ENCODE measurements at places on chromosomes 13 and 19. TPM values are rescaled to one million over a fixed set of nuclear protein-coding genes. Genes with fewer than 3 reads are reported as not detected.

SCGB2B2 gene
- total RNA-seq: 0.59 TPM

BEST2 gene
- 0.99 TPM for total RNA-seq

DNA sequence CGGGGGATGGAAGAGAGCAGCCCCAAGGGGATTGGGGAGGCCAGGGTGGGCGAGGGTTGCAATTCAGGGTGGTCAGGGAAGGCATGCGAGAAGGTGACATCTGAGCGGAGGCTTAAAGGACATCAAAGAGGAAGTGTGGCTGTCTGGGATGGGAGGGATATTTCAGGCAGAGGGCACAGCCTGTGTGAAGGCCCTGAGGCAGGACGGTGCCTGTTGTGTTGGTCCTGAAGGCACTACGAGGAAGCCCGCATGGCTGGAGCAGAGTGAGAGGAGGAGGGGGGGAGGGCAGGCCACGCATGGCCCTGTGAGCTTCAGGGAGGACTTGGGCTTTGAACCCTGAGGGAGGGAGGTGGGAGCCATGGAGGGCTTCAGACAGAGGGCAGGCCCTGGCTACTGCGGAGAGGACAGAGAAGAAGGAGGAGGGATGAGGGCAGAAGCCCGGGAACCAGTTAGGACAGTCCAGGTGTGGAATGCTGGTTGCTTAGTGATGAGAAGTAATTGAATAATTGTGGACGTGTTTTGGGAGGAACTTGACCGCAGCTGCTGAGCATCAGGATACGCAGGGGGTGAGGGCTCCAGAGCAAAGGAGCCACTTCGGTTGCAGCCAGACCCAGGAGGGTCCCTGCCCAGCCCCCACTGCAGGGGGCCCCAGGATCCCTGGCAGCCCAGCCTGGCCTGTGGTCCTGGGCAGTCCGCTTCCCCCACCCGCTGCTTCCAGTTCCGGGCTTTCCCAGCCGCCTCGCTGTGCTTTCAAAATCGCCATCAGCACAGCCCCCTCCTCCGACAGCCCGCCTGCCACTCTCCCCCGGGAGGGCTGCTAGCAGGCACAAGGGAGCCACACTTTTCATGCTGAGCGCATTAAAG, 6.2 kb downstream of the TLE6 start:
- peak; percentile 47 for DNase-seq

DCLK1 gene
- 82.5 TPM for total RNA-seq

DNA sequence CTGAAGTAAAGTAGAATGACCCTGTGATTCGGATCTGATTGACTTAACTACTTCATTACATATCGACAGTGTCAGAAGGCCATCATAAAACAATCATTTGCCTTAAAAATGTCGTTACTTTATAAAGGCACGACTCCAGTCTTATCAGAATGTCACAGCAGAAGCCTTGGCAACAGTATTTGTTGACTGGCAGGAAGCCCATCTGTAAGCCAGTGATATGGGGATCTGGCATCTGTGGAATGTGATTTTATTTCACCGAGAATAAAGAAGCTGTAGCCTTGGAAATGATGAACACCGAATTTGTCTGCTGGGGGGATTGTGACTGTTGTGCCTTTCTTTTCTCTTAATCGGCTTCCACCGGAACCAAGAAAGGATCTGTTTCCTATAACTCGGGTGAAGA, 362.5 kb downstream of the TDRD3 start:
- DNase-seq: no peak

KLK14 gene
- total RNA-seq: 9.5 TPM

- DNase-seq: no peak
Observed at GRCh38 chr19:623974-624373, 9.4 kb downstream of the POLRMT start.

ZNF837 gene
- 0.69 TPM for total RNA-seq

SOX1 gene
- total RNA-seq: not detected

CGB7 gene
- total RNA-seq: 0.49 TPM

C13orf46 gene
- under 0.01 TPM for total RNA-seq
